ENCODE measurements at places on chromosomes 7 and 10. TPM values are rescaled to one million over a fixed set of nuclear protein-coding genes. Genes with fewer than 3 reads are reported as not detected.

Gene STYXL1
- total RNA-seq, result 17.8 TPM

Gene ZPBP
- not detected for total RNA-seq

Gene SMC3
- total RNA-seq, result 17.0 TPM

Gene MUC3A
- 1.2 TPM for total RNA-seq

DNA sequence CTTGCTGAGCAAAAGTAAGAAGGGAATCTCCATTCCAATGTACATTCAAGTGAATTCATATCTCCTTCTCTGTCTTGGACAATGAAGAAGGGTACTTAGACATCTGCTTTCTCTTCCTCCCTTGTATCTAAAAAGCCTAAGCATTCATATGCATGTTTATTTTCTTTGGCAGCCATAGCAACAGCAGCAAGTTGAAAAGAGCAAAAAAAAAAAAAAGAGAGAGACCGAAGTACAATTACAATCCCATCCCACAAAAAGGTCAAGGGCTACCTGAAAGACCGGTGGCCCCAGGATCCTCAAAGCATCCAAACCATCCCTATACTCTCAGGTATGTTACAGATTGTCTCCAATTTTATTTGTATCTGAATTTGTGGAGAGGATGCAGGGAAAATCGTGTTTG is 4.1 kb downstream of the OR2F1 start:
- no peak for DNase-seq
- H3K27ac ChIP-seq, result no peak overlapping the region
- H3K4me3 ChIP-seq, result no peak overlapping the region
- H3K36me3 ChIP-seq, result no peaks in the 10 kb centered on the region
- H3K27me3 ChIP-seq, result no peaks in the 10 kb centered on the region

Gene EGFR
- 37.3 TPM for total RNA-seq

DNA sequence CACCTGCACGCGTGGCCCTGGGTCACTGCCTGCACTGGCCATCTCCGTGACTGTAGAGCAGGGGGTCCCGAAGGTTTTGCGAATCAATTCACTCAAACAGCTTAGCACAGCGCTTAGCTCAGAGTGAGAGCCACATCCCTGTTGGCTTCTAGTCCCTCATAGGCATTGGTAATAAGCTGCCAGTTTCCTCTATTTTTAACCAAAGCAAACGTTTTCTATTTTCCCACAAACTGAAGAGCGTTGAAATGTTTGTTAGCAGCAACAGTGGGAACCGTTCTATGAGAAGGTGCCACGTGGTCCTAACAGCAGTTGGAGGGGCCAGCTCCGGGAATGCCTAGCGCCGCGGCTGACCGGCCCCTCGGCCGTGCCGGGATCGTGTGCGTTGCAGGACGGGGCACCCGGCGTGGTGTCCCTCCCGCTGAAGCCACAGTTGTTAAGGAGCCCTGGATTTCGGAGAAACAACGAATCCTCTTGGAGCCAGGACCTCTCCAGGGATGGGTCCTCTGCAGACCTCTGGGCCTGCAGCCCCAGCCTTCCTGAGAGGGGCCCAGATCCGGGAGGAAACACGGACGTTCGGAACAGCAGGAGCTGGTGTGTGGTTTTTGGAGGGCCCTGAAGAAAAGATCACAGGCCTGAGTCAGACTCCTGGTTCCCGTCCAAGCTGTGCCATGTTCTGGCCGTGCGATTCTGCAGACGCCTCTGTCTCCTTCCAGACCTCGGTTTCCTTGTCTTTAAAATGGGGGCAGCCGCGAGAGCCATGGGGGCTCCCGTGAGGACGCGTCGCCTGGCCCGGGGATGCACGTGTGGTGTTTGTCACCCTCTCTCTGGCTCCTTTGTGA is 40.3 kb downstream of the FAM20C start:
- peaks cover 16% of the 10 kb centered on the region for H3K36me3 ChIP-seq
- DNase-seq, result peak; percentile 37
